ENCODE measurements at places on chromosomes 16 and 17. TPM values are rescaled to one million over a fixed set of nuclear protein-coding genes. Genes with fewer than 3 reads are reported as not detected.

GABARAP gene
- total RNA-seq, result 418 TPM

TNFRSF13B gene
- total RNA-seq, result not detected

TOP2A gene
- 28.3 TPM for total RNA-seq

NPIPB6 gene
- total RNA-seq, result 1.5 TPM

PTX4 gene
- 0.21 TPM for total RNA-seq

CNTNAP4 gene
- total RNA-seq, result 0.10 TPM

SDR42E2 gene
- total RNA-seq, result 0.10 TPM

NTN3 gene
- total RNA-seq, result not detected

SLC5A10 gene
- 0.08 TPM for total RNA-seq

DNA sequence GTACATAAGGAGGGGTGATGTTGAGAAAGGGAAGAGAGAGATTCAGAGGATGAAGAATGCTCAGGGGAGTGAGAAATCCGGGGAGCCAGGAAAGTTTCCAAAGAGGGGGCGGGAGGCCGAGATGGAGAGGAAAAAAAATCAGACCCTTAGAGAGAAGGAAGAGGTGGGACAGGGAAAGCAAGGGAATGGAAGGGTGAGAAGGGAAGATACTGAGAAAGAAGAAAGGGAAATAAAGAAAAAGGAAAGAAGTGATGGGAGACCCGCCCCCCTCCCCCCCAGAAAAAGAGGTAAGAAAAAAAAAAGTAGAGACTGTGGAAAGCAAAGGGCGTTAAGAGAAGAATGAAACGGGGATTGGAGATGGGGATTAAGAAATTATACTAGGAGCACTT lies 507 bp downstream of the DYNLRB2 start:
- DNase-seq, result no peak

GRCh38 chr16:87185308-87185707 lies 131.9 kb downstream of the C16orf95 start:
- no peak for DNase-seq

GRCh38 chr17:82334204-82334621 lies 647 bp upstream of the SECTM1 start:
- no peak for DNase-seq

- DNase-seq, result no peak
These were observed 63.4 kb downstream of the CRLF3 start for GRCh38 chr17:30761060-30761459.

DNA sequence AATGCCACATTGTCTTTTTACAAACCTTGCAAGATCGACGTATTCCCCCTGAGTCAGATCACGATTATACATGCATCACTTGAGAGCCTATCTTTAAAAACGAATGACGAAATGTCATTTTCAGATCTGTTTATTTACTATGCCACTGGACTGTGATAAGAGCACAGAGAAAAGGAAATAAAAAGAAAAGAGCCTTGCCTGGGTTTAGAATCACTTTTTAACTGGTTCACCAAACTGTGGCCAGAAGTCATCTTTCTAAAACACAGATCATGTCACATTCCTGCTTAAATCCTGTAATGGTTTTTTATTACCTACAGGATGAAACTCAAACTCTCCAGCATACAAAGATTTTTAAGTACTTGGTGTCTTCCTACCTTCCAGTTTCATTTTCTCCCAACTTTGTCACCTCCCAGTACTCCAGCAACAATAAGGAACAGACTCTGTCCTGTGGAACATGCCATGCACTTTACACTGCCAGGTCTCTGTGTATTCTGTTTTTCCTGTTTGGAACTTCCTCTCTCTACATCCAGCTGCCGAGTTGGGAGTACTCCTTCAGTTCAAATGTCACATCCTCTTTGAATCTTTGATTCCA lies 91.5 kb downstream of the SNX11 start:
- no peak for DNase-seq

DNA sequence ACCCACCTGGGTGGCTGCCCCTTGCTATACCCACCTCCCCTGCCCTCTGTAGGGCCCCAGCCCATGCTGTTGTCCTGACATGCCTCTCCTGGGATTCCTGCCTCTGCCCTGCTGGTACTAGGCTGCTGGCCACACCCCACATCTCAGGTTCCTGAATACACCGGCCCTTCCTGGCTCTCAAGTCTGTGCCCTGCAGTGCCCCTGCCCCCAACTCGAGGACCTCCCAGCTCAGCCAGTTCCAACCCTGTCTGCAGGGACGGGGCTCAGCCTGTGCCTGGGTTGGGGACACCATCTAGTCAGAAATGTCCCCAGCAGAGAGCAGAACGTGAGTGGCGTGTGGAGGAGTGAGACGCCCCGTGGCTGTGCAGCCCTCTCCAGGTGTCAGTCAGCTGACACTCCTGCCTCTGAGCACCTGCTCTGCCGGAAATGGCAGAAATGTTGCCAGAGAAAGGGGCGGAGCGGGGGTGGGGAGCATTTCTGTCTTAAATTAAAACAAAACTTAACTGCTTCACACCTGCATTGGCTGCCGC lies 28.7 kb downstream of the ACSF3 start:
- no peak for DNase-seq

GRCh38 chr16:67548265-67549126 lies 13.8 kb upstream of the CTCF start:
- no peak for DNase-seq

- DNase-seq, result no peak
These were observed 11.3 kb upstream of the PRR29 start for GRCh38 chr17:63986821-63987220.

DNA sequence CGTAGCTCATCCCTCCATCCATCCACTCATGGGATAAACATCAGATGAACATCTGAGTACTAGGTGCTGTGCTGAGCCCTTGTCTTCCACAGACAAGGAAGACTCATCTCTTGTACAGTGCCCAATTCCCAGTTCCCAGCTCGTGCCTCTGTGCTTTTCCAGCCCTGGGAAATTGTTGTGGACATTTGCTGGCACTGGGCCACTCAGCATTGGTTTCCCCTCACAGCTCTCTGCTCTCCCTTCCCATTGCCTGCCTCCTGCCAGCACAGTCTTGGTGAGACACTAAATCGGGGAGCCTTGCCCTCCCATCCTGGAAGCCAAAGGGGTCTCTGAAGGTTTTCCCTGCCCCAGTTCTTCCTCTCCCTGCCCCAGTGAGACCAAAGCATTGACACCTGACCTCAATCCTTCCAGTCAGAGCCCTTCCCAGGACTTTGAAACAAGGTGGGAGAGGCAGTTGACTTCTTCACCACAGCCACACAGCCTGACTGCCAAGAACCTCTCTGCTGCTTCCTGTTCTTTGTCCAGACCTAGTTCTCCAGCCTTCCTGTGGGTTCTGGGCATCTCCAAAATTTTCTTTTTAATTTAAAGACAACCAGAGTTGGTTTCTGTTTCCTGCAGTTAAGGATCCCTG lies 50.2 kb downstream of the WSB1 start:
- DNase-seq, result no peak

- DNase-seq, result no peak
These were observed 7.4 kb downstream of the ZACN start for GRCh38 chr17:76086384-76086783.

DNA sequence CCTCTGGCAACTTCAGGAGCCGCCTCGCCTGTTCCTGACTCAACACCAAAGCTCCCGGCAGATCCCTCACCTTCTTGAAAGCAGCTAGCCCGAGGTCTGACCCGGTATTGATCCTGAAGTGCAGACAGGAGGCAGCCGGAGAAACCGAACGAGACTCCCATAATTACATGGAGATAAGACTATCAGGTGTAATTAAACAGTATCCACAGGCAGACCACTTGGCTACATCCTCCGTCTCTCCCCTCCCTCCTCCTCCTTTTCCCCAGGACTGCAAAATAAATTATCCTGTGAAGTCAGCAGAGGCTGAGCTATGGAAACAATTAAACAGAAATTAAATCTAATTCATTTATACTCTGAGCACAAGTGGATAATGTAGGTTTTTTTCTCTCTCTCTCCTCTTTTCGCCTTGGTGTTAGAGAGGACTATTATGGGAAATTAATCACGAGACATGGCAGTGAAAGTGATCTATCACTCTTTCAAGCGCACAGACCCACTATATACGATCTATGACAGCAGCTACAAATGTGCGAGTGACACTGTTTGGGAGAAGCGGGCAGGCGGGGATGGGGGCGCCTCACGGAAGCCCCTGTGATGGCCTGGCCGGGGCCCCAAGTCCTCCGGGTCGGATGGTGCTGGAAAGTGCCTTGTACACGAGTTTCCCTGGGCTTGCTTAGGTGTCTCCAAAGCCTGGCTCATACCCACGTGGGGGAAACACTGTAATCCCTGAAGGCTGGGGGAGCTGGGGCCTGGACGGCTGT lies 92.8 kb downstream of the RBFOX3 start:
- DNase-seq, result no peak

GRCh38 chr16:10240854-10241613 lies 58.8 kb upstream of the GRIN2A start:
- DNase-seq, result no peak

- no peak for DNase-seq
These were observed 359.3 kb downstream of the CA10 start for GRCh38 chr17:51799240-51799639.

GRCh38 chr16:81227785-81228184 lies 10.7 kb upstream of the BCO1 start:
- no peak for DNase-seq

DNA sequence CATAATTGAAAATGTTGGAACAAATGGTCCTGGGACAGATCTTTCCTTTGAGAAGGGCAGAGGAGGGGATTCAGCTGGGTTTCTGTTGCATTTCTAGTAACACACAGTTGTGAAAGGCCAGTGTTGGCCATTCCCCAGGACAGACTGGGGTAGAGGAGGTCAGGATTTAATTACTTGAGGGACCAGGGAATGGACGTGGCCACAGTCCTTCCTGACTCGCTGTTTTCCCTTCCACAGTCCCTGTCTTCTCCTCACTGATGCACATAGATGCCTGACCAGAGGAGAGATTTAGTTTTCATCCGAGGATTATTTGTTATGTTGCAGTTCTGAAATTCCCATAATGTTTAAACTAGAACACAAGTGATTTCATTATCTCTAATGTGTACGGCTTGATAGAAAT lies 25.2 kb upstream of the HEATR6 start:
- no peak for DNase-seq

DNA sequence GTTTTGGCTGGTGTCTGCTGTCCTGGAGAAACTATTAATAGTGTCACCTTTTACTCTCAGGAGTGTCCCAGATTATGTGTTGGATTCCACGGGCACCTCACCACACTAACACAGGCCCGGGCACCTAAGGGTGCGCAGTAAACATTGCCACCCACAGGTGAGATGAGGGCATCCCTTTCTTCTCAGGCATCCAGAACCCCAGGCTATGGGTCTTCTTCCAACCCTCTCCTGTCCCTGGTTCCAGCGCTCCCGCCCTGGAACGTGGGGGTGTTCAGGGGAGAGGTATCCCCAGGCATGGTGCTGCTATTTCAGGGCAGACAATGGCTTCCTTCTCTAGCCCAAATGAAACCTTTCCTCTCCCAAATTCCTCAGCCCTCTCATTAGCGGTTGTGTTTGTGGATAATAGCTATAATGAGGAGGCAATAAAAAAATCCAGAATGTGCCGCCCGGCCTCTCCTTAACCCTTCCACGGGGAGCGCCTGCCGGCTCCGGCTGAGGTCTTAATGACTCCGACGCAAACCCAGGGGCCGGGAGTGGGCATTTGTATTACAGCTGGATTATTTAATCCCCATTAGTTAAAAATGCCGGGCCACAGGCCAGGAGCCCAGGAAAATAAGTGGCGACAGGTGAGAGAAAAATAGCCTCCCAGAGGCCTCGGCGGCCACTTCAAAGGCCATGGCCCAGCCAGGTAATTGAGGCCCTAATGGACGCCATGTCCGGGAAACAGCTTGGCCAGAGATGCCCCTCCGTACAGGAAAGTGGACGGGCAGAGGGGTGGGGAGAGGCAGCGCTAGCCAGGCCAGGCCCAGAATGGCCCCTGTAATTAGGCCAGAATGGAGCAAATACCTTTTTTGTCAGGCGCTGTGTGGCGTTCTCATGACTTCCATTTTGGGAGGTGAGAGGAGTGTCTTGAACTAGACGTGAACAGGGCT lies 102.8 kb downstream of the IRX5 start:
- no peak for DNase-seq

- DNase-seq, result peak; percentile 8
These were observed 28.9 kb upstream of the CMIP start for GRCh38 chr16:81415751-81416150.

DNA sequence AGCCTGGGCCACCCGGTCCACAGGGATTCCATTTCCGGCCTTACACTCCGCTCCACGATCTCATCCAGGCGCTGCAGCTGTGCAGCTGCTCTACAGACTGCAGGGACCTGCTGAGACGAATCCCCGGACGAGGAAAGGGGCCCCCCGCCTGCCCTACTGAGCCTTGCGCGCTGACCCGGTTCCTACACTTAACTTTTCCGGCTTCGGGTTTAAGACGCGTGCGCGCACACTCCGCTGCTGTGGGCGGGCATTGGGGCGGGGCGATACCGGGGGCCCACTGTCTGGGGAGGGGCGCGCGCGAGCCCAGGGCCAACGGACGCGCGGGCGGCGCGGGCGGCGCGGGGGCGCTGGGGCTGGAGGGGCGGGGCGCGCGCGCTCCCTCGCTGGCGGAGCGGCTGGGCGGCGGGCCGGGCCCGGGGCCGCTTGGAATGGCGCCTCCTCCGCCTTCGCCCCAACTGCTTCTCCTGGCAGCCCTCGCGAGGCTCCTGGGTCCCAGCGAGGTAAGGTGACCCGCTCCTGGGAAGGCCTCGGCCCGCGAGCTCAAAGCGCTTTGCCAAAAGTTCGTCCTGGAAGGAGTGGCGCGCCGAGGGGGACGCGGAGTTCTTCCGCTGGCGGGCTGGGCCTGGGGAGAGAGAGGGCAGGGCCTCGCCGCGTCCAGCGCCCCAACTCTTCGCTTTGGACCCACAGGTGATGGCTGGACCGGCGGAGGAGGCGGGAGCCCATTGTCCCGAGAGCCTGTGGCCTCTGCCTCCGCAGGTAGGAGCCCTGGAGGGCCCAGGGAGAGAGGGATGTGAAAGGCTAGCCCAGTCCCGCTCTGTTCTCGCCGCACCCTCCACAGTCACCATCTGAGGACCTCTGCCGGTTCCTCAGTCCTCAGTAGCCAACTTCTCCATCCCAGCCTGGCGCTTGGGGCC lies at the start of gene TP53I13:
Gene TP53I13 (plus strand): TSS at position 371 of the 914 bp plus-strand sequence. CDS start 58 bp downstream, at position 429.
- peak; percentile 73 for DNase-seq

- DNase-seq, result no peak
These were observed 1.7 kb upstream of the ITGAE start for GRCh38 chr17:3802461-3803307.

DNA sequence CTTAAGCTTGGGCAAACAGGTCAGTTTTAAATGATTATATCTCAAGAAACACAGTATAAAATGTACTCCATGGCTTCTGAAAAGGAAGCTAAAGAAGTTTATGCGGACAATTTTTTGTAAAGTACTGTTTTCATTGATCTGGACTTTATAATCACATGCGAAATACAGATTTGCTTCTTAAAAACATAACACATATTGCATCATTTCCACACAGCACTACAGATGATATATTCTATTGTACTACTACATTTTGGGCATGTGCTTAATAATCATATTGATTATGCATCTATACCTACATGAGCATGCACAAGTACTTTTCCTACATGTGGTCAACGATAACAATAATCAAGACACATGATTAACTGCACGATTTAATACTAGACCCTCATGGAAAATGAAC lies 22.5 kb downstream of the TRIM37 start:
- no peak for DNase-seq
